ENCODE measurements at places on chromosomes 2 and 18.

- no peaks in the 10 kb centered on the region for H3K36me3 ChIP-seq
- peaks cover 25% of the 10 kb centered on the region for H3K4me1 ChIP-seq
- no peak for DNase-seq
These were observed 27.1 kb upstream of the STEAP3 start for GRCh38 chr2:119196301-119197125.

- no peak for DNase-seq
- no peaks in the 10 kb centered on the region for H3K4me1 ChIP-seq
- H3K27me3 ChIP-seq = no peaks in the 10 kb centered on the region
- no peak overlapping the region for H3K27ac ChIP-seq
- no peak overlapping the region for H3K4me3 ChIP-seq
These were observed 165.0 kb upstream of the PARD3B start for GRCh38 chr2:204380141-204380881.

- H3K4me3 ChIP-seq = peak overlapping the region; percentile 96
- no peaks in the 10 kb centered on the region for H3K36me3 ChIP-seq
- no peaks in the 10 kb centered on the region for H3K27me3 ChIP-seq
- H3K27ac ChIP-seq = peak overlapping the region; percentile 62
- H3K4me1 ChIP-seq = peaks cover 21% of the 10 kb centered on the region
- peak; percentile 70 for DNase-seq
These were observed 1.0 kb downstream of the AGAP1 start for GRCh38 chr2:235494716-235495372.

- peak within 1 kb of the TSS; percentile 100 for H3K27ac ChIP-seq
- no peaks in the 10 kb centered on the region for H3K27me3 ChIP-seq
- DNase-seq = peak; percentile 99
- H3K4me3 ChIP-seq = peak within 1 kb of the TSS; percentile 96
- H3K4me1 ChIP-seq = peaks cover 30% of the 10 kb centered on the region
These were observed at the start of gene PPP1CB for GRCh38 chr2:28751252-28751955. Gene PPP1CB (plus strand): TSS chr2:28751830. CDS start chr2:28752125, 295 bp downstream.

Measured in hepatocyte (in vitro differentiated cells).